ENCODE measurements at places on chromosomes 3 and 15.

GRCh38 chr15:64152507-64153387 is 1.2 kb downstream of the SNX22 start:
- no peak for DNase-seq

DNA sequence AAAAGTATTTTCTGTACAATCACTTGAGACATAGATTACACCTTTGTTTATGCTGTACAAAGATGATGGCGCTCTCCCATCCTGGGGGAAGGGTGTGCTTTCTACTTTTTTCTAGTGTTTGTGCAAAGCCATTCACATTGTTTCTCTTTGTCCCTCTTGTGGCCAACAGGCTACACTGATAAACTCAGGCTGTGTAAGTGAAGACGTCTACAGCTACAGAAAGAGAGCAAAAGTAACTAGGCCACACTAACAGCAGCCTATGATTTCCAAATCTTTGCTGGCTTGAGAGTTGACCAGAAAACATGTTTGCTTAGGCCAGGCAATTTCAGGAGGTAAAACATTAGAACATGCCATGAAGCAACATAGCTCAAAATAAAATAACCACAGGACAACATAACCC is 75.1 kb downstream of the FOXB1 start:
- DNase-seq, result no peak

DNA sequence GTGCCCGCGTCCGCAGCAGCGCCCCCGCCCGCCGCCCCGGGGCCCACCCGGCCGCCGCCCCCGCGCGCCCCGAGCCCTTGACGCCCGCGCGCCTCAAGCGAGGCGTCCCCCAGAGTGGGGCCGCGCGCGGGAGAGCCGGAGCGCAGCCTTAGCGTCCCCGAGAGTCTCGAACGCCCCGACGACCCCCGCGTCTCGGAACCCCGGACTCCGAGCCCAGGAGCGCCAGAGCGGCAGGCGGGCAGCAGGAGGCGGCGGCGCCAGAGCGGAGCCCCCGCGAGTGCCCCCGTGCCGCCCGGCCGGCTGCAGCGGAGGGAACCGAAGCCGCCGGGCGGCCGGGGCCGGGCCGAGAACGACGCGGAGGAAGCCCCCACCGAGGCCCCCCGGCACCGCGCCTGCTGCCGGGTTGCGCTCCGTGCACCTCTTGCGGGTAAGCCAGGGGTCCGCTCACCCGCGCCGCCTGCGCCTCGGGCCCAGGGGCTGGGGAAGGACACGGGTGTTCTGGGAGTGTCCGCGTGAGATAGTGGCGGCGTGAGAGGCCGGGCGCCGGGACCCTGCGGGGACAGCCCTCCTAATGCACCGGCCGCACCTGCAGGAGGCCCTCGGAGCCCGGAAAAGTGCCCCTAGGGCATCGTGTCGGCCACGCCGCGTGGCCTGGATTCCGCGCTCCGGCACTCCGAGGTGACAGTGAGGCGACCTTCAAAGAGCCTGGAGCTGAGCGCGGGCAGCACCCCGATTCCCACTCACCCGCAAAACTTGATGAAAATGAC is 52.0 kb upstream of the ULK4 start:
- DNase-seq, result no peak

DNA sequence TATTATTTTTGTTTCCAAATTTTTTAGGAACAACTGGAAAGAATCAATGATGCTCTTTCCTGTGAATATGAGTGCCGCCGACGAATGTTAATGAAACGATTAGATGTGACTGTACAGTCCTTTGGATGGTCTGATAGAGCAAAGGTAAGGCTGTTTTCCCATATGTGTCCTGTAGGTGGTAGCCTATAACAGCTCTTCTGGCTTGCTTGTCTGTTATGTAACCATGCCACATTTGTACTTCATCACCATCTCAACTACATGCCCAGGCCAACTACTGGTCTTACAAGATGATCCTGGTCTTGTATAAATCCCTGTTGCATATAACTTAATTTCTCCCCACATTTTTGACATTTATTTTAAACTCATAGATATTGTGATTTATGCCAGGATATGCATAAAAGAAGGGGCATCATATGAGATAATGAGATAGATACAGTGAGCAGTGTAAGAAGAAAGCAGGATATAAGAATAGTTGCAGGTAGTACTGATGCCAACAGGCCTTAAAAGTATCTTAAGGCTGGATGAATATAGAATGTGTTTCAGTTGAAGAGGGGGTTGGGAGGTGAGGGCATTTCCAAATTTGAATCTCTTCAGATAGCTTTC is 20.3 kb downstream of the FAM98B start:
- DNase-seq, result no peak

DNA sequence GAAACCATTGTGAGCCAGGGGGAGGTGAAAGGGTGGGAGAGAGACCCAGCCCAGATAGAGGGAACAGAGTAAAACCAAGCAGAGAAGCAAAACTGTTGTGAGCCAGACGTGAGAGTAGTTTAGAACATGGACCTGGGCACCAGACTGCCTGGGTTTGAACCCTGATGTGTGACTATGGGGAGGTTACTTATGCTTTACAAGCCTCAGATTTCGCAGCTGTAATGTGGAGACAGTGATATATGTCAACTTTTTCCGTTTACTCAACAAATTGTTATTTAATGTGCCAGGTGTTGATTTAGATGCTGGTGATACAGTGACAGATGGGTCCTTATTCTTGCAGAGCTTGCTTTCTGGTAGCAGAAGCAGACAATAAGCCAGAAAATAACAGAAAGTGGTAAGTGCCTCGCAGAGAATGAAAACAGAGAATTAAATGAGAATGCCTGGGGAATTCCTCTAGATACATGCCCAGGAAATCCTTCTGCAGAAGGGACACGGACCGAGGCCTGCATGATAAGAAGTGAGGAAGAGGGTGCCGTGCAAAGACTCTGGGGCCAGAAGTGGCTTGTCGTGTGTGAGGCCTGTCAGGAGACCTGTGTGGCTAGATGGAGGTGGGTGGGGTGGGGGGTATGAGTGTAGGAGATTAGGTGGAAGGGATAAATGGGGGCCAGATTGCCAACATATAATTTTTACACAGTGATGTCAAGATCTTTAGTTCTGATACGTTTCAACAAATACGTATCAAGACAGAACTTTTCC is 15.0 kb downstream of the KAT2B start:
- no peak for DNase-seq

- DNase-seq, result no peak
Measured at GRCh38 chr15:88472225-88472624, 4.7 kb downstream of the MRPS11 start.

DNA sequence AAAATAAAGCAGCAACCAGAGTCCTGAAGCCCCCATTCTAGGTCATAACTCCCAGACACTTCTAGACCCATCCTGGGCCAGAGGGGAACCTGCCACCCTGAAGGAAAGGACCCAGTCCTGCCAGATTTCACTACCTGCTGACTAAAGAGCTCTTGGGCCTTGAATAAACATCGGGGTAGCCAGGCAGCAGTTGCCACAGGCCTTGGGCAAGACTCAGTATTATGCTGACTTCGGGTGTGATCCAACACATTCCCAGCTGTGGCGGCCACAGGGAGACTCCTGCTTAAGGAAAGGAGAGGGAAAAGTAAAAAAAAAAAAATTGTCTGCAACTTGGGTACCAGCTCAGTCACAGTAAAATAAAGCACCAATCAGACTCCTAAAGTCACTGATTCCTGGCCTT is 23.8 kb downstream of the NEDD4 start:
- no peak for DNase-seq

- no peak for DNase-seq
Measured at GRCh38 chr3:129526121-129526900, 2.1 kb upstream of the RHO start.

DNA sequence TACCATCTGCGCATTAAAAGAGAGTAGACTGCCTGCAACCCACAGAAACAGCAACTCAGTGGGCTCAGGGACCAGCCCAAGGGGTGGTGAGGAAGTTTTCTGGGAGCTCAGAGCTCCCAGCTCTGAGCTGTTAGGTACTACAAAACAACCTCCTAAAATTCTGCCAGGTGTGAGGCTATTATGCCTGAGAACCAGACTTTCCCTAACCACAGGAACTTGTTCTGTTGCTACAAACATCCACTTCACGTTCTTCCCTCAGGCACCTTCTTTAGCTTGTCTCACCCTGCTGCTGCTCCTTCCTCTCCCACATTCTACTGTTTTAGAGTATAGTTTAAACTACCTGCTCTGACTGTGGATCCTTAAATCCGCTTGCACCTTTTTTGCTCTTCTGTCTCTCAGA is 399.4 kb downstream of the ROBO1 start:
- DNase-seq, result no peak

GRCh38 chr3:181719991-181720680 is 8.4 kb downstream of the SOX2 start:
- DNase-seq, result no peak

DNA sequence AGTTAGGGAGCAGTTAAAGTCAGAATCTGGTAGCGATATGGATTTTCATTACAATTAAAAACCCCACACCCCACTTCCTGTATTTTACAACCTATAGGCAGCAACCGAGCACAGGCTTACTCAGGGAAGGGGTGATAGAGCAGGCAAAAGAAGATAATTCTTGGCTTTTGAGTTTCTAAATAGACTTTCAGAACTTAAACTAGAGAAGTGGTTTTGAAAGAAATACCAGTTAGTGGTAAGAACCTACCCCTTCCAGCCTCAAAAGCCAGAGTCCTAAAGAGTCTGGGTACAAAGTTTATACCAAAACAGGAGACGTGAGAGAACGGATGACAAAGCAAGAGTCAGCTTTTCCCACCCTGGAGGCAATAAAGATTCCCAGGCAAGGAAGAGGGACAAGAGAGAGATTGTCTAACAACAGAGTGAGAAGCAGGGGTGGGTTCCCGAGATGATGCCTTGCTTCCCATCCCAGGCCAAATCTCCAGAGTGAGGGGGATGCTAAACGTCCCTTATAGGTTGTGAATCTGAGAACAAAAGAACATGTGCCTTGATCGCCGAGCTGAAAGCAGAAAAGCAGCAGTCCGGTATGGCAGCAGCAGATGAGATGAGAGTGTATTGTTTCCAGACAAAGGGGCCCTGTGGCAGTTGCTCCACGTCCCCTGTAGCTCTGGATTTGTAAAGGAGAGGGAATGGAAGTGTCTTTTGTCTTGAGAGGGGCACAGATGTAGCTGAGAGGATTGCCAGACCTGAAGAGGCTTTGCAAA is 36.8 kb downstream of the KLHL6 start:
- no peak for DNase-seq

DNA sequence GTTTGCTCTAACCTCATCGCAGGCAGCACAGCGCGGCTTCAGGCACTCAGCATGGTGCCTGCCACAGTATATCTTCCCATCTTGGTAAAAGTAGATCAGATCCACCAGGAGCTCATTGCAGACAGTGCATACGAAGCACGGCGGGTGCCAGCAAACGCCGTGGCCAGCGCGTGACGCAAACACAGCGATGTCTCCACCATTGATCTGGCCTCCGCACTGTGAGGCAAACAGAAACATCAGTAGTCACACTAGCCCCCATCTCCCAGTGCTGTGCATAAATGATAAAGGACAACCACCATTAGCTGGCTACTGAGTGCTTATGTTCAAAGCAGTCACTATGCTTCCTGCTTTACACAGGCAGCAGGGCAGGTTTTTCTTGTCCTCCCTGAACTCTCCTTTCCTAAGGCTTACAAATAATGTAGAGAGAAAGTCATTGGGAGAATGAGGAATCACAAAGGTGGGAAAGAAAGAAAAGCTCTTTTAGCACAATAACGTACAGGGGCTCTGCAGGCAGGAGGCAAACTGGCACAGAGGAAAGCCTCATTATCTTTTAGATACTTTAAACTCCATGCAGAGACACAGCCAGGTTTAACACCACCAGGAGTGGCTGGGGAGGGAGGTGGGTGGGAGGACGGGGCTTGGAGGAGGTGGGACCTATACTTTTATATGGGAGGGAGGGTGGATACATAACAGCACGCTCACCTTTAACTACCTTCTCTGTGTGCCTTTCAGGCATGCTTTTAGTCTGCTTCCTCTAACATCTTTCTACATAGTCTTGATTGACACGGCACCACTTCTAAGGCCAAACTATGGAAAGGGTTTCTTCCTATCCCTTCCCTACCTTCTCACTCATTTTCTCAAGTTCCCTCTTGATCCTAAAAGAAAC is 67.9 kb downstream of the PRICKLE2 start:
- DNase-seq, result no peak

- no peak for DNase-seq
Measured at GRCh38 chr15:57685306-57686095, 21.0 kb upstream of the POLR2M start.

- DNase-seq, result no peak
Measured at GRCh38 chr3:128783774-128784173, 57.8 kb downstream of the RAB7A start.

GRCh38 chr3:85652360-85652759 is 693.6 kb downstream of the CADM2 start:
- no peak for DNase-seq

DNA sequence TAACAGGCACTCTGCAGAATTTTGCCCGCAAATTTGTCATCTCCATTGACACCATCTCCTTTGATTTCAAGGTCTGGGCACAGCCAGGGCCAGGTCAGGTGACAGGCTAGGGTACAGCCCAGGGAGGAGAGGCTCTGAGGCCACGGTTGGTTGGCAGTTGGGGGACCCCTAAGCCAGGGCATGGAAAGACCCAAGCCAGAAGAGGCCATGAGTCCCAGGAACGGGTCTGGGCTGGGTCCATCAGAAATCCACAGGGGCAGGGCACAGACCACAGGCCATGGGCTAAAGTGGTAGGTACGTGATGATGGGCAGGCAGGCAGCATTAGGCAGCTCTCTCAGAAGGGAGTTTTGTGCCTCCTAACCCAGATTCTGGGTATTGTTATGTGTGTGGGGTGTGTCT is 45.8 kb downstream of the SEMA3G start:
- DNase-seq, result no peak

DNA sequence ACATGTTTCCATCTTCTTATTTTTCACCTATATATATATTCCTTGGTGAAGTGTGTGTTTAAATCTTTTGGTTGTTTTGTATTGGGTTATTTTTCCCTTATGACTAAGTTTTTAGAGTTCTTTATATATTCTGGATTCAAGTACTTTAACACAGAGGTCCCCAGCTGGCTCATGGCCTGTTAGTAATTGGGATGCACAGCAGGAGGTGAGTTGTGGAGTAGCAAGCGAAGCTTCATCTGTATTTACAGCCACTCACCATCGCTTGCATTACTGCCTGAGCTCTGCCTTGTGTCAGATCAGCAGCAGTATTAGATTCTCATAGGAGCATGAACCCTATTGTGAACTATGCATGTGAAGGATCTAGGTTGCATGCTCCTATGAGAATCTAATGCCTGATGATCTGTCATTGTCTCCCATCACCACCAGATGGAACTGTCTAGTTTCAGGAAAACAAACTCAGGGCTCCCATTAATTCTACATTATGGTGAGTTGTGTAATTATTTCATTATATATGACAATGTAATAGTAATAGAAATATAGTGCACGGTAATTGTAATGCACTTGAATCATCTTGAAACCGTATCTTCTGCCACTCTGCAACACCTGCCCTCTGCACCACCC is 151.6 kb downstream of the RSRC1 start:
- DNase-seq, result no peak

- no peak for DNase-seq
Measured at GRCh38 chr3:113914646-113915045, 33.2 kb upstream of the ZDHHC23 start.

DNA sequence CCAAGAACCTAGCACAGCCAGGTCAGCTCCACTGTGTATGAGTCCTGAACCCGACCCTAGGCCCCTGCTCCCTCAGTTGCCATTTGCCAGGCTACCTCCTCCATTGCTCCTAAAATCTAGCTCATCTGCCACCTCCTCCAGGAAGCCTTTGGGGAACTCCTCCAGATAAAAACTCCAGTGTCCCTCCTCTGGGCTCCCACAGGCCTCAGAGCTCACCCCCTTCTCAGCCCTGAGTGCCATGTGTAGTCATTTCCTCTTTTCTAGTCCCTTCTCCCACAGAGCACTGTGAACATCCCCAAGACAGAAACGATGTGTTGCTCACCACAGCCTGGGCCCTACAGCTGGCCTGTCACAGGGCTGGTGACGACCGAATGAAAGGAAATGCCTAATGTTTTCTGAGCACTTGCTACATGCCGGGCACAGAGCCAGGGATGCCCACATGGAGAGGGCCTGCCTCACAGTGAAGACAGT is 61.0 kb downstream of the IQSEC1 start:
- no peak for DNase-seq
